ENCODE measurements at places on chromosomes 5 and 9. TPM values are rescaled to one million over a fixed set of nuclear protein-coding genes. Genes with fewer than 3 reads are reported as not detected.

Gene PCDHGC5
- total RNA-seq = not detected

Gene MYO10
- not detected for total RNA-seq

Gene GNA14
- not detected for total RNA-seq

Gene PTGDS
- 3.2 TPM for total RNA-seq

Gene NR4A3
- 20.4 TPM for total RNA-seq

Gene PCDHB8
- total RNA-seq = not detected

Gene AFAP1L1
- not detected for total RNA-seq

Gene TBC1D2
- total RNA-seq = 2.7 TPM

Gene CCDC152
- 6.4 TPM for total RNA-seq

Gene ZNF622
- total RNA-seq = 33.4 TPM

Gene RANBP3L
- total RNA-seq = not detected

Gene GABRA6
- not detected for total RNA-seq

Gene GHR
- not detected for total RNA-seq
